Naive thymus-derived CD8-positive, alpha-beta T cell (primary cell): ENCODE measurements at places on chromosomes 3 and 15.

GRCh38 chr3:99947356-99947755 is 129.7 kb downstream of the CMSS1 start:
- DNase-seq = no peak

GRCh38 chr3:126316501-126316939 is 40.7 kb downstream of the KLF15 start:
- DNase-seq = no peak

GRCh38 chr3:174325834-174326700 is 533.1 kb upstream of the NAALADL2 start:
- DNase-seq = no peak

GRCh38 chr3:65742914-65743313 is 295.8 kb downstream of the MAGI1 start:
- DNase-seq = no peak

DNA sequence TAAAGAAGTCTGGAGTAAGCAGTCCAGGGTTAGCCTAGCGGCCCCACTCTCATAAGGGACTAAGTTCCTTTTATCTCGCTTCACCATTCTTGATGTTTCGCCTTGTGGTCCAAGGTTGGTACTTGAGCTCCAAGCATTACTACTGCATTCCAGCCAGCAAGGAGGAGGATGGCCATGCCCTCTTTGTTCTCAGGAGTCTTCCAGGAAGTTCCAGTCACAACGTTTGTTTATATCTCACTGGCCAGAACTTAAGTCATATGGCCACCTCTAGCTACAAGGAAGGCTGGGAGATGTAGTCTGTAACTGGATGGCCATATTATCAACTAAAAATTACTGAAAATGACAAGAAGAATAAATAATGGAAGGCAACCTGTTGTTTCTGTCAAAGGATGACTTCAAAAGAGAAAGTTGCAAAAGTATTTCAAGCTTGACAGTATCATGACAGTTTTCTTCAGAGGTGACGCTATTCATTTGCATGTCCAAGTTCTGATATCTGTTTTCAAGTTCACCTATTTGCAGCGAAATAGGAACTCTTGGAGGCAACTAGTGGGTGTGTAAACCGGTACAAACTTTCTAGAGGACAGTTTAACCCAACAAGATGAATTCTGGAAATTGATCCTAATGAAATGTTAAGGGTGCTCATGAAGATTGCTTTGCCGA is 118.6 kb downstream of the PGPEP1L start:
- no peak for DNase-seq

- no peak for DNase-seq
Observed at GRCh38 chr3:16907243-16907642, 22.5 kb downstream of the PLCL2 start.

DNA sequence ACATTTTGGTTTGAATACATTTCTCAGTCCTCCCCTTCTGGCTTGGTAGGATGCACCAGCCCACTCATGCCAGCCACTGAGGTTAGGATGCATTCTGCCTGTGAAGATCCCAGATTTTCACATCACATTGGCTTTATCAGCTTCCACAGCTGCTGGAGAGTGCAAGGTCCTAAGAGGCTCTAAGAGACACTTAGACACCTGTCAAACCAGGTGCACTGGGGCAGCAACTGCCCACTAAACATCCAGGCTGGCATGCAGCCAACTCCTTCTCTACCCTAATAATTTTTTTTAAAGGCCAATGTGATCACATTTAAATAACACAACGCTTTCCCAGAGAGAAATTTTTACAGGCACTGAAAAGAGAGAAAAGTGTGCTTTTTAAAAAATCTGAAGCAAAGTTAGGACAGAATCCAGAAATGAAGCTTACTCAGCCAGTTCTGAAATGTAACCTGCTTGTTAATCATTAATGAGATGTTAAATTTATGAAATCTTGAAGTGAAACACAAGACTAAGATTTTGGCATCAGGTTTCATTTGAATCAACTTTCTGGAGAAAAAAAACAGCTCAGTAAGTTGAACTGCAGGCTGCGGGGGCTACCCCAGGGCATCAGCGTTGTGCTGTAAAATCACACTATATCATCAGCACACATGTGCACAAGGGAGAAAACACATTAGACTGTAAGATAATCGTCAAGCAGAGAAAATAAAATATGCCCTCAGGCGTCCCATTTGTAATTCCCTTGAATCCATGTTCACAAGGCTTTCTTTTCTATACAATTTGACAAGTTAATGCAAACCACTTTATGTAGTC is 312.9 kb downstream of the ZBBX start:
- DNase-seq = no peak

- DNase-seq = no peak
Observed at GRCh38 chr3:169432708-169433432, 230.6 kb downstream of the MECOM start.

GRCh38 chr3:148366743-148367410 is 330.8 kb upstream of the AGTR1 start:
- no peak for DNase-seq

DNA sequence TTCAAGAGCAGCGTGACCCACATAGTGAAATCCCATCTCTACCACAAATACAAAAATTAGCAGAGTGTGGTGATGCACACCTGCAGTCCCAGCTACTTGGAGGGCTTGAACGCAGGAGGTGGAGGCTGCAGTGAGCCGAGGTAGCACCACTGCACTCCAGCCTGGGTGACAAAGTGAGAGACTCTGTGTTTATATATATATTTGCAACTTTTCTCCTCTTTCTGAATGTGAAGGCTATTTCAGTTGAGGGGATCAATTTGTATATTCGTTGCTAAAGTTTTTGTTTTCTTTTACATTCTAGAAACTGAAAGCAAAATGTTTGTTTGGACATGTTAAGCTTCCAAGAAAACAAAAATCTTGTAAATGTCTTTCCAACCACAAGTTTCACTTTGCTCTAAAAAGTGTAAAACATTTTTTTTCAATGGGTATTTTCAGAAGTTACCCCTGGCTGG is 29.8 kb upstream of the FAM98B start:
- no peak for DNase-seq

- no peak for DNase-seq
Observed at GRCh38 chr3:169104972-169105371, 558.5 kb downstream of the MECOM start.

GRCh38 chr3:115062412-115062956 is 84.6 kb downstream of the ZBTB20 start:
- DNase-seq = no peak

DNA sequence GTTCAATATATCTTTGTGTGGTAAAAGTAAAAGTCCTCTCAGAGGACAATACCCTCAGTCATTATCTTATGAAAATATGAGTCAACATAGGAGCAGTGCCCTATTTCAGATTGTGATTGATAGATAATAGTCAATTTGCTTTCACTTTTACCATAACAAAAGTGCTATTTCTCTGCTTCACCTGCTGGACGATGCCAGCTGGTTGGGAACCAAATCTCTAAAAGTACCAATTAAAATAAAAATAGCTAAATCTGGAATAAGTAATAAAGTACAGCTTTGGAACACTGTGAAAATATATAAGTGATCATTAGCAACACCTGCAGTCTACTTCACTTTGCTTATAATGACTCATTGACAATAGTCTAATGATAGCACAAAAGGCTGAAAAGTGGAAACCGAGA is 390.3 kb upstream of the AGTR1 start:
- no peak for DNase-seq

DNA sequence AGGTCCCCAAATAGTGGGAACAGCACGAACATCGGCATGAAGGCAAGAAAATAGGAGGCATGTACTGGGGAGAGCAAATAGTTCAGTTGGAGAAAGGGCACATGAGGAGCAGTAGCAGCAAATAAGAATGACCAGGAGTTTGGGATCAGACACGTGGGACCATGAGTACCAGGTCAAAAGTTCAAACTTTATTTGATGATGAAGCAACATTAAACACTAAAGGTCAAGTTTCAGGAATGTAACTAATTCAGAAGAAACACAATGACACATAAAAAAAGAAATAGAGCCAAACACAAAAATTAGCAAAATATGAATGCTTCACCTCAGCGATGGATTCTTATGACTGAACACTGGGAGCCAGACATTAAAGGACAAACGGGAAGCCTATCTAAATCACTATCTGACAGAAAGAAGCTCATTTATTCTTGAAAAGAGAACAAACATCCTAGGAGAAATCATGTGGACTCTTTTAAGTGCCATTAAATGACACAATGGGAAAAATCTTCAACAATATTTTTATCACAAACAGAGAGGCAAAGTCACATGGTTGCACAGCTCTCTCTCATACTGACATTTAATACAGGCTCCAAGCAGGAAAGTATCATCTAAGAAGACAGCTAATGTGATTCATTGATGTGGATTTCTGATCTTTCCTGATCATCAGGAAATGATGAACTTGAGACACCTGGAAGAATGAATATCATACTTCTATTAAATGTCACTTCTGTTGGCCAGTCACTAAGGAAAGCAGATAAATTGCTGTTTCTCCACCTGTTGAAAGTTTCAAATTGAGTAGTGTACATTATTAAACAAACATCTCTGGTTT is 216.9 kb upstream of the THBS1 start:
- DNase-seq = no peak

GRCh38 chr3:102979682-102980354 is 545.0 kb downstream of the ZPLD1 start:
- DNase-seq = no peak

- no peak for DNase-seq
Observed at GRCh38 chr3:132248490-132248889, 68.7 kb upstream of the ACP3 start.

GRCh38 chr15:79900087-79900486 is 3.3 kb upstream of the MTHFS start:
- DNase-seq = no peak

- DNase-seq = no peak
Observed at GRCh38 chr15:101410612-101411011, 78.9 kb downstream of the PCSK6 start.

- no peak for DNase-seq
Observed at GRCh38 chr15:68384451-68385239, 47.3 kb downstream of the ITGA11 start.

GRCh38 chr3:194974468-194975135 is 288.9 kb downstream of the FAM43A start:
- DNase-seq = no peak

DNA sequence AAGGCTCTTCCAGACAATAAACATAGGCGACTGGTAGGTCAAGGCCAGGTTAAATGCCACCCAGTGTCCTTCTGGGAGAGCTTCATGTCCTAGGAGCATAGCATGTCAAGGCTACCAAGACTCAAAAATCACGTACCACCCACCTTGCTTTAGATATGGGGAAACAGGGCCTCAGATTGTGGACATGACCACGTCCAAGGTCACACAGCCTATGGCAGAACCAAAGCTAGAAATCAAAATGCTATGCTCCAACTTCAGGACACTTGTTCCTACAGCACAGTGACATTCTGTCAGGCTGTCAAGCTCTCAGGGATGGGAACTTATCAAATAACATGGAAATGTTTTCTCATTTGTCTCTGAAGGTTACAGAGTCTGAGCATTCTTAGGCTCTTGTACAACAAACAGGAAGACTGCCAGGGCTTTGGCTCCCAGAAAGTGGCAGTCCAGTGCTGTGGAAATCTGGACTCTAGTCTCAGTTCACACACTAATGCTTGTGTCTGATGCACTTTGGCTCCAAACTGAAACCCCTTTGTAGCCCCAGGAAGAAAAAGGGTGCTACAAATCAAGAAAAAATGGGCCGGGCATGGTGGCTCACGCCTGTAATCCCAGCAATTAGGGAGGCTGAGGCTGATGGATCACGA is 170.4 kb upstream of the LPP start:
- DNase-seq = no peak

GRCh38 chr3:160486459-160486869 is 36.9 kb upstream of the TRIM59 start:
- DNase-seq = no peak

GRCh38 chr3:126358038-126358815 is 1.0 kb upstream of the KLF15 start:
- no peak for DNase-seq

DNA sequence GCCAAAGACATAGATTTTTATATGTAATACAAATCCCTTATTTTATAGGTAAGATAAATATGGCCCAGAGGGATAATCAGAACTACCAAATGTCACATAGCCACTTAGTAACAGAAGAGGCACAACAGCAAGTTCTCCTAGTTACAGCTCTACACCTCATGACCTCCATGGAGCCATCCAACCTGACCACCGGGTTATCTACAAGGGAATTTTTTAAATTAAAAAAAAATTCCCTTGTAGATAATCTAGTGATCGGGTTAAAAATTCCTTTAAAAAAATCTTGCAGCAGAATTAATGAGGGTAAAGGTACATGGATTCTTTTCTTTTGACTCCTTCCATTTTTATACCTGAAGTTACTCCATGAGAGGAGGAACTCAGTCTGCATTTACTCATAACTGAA is 365.2 kb upstream of the WNT5A start:
- no peak for DNase-seq

DNA sequence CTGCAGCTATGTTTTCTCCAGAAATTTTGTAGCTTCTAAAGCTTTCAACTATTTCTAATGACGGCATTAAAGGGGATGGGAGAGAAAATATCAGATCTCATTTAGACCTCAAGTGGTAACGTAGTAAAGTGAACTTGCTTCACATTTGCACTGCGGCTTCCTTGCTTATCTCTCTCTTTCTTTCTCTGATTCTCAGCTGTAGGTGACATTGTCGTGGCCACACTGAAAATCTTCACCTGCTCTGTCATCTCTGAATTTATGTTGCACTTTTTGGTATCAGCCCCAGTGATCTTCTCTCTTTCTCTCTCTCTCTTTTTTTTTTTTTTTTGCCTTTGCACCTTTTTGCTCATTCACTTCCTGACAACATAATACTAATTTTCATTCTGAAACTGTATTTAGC is 254.1 kb upstream of the SATB1 start:
- peak; percentile 15 for DNase-seq

GRCh38 chr15:81337713-81338157 is 13.8 kb upstream of the STARD5 start:
- DNase-seq = no peak
